ENCODE measurements at places on chromosomes 16 and 17.

DNA sequence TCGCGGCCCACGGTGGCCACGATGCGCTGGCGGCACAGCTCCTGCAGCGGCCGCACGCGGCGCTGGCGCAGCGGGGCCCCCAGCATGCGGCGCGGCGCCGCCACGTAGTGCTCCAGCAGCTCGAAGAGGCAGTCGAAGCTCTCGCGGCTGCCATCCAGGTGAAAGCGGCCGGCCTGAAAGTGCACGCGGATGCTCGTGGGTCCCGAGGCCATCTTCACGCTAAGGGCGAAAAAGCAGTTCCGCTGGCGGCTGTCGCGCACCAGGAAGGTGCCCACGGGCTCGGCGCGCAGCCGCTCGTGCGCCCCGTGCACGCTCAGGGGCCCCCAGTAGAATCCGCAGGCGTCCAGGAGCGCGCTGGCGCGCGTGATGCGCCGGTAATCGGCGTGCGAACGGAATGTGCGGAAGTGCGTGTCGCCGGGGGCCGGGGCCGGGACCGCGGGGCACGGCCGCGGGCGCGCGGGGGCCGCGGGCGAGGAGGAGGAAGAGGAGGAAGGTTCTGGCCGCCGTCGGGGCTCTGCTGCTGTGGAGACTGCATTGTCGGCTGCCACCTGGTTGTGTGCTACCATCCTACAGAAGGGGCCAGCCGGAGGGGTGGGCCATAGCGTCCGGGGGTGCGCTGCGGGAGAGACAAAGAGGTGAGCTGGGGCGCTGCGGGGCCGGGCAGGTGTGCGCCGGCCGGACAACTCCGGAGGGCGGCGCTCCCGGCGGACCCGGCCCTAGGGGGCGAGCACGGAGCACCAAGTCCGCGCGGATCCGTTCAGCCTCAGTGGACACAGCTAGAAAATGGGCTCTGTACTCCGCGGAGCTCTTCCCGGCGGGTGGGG is 879 bp downstream of the SOCS1 start:
- no peak for DNase-seq

DNA sequence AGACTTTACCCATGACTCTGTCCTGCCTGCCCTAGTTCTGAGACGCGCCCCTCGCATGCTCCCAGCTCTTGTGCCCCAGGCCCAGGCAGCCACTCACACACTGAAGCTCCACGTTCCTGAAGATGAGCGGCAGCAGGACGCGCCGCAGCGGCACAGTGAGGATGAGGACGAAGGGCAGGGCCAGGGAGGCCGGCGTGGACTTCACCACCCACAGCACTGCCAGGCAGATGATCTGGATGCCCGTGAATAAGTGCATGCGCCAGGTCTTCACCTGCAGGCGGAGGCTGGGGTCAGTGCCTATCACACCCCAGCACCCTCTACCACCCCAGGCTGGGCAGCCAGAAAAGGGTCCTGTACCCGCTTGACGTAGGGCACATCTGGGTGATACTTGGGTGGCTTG is 16.9 kb downstream of the SLC4A1 start:
- DNase-seq, result no peak

GRCh38 chr16:83974475-83974874 is 6.4 kb downstream of the NECAB2 start:
- no peak for DNase-seq

DNA sequence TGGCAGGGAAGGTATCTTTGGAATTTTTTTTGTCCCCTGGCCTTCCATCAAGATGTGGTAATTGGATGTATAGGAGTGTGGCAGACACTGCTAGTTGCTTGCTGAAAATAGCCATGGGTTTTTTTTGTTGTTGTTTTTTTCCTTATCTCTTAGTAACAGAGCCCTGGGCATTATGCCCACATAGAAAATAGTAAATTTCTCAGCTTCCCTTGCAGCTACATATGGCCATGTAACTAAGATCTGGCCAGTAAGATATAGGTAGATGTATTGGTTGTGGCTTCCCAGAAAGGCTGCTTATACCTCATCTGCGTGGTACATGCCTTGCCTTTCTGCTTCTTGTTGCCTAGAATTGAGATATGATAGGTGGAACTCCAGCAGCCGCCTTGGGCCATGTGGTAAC is 349.9 kb downstream of the CPPED1 start:
- DNase-seq, result no peak

DNA sequence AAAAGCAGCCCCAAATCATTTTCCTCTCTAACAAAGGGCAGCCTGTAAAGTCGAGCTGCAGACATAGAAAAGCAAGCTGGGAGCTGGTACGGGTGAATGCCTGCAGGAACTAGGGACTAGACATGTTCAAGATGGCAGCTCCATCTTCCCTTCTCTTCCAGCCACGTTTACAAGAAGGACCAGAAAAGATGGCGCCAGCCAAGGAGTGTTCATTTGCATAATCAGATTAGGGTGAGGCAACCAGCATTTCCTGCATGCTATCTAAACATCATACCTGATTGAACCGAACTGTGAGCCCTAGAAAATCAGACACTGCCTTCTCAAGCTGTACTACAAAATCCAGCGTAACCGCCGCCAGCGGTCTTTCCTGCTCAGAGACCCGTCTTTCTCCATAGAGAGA is 896.8 kb downstream of the CDH11 start:
- no peak for DNase-seq

DNA sequence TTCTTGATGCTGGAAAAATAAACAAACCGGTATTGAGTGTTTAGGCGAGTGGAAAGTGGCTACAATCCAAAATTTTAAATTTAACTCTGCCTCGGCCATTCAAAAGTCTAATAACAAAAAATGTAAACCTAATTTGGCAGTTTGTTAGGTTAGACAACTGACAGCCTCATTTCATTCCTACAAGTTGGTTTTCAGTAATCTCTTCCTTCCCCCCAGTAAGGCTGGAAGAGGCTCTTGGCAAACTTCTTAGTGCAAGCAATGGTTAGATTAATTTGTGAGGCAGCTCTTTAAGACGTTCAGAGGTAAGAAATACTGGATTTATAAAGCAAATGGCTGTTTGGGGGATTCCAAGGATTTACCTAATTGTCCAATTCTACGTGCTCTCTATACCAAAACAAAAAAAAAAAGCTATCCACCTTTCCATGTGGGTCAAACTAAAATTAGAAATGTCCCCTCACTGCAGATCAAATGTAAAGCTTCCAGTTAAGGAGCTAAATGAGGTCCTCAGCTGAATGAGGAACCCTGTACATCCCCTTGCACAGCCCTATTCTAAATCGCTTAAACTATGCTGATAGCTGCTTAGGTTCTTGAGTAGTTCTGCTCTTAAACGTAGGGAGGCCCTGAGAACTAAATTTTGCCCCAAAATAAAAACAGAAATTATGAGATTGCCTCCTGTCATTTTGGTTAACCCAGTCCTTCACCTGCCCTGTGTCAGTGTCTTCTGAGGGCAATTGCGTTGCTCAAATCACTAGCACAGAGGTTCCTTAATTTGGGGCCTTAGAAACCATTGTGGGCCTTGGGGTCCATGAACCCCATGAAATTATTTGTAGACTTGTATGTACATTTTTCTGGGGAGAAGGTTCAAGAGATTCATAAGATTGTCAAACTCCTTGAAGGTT is 2.9 kb downstream of the HEXIM1 start:
- DNase-seq, result no peak

DNA sequence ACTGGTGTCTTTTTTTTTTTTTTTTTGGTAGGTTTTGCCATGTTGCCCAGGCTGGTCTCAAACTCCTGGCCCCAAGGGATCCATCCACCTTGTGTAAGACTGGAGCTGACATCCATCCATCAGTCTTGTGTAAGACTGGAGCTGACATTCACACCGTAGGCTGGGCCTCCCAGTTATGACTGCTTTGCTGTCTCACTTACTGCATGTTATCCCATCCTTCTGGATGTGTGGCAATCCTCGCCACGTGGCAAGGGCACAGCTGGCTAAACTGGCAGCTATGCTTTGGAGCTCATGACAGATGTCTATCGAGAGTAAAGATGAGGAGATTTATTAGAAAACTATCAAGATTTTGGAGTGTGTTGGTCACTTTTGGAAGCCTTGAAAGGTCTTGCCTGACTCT is 115.1 kb downstream of the ABCA8 start:
- no peak for DNase-seq

- DNase-seq, result no peak
Measured at GRCh38 chr16:52993179-52993578, 59.5 kb downstream of the CHD9NB start.

GRCh38 chr17:27845264-27846041 is 45.1 kb upstream of the NOS2 start:
- no peak for DNase-seq

- no peak for DNase-seq
Measured at GRCh38 chr17:35299135-35299534, 56.3 kb downstream of the SLFN5 start.

DNA sequence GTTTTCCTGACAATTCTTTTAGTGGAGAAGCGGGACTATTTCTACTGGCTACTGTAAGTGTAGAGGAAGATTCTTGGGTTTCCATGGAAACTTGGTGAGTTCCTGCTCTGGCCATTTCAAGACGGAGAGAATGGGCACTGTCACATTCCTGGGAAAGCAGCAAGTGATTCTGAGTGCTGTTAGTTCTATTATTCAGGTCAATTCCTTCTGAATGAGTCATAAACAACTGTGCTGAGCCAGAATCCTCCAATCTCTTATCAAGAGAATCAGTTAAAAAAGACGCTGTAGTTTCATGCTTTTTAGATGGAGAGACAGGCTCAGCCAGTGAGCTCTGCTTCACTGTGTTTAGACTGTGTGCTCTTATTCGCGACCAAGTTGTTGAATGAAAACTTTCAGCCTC is 19.6 kb downstream of the AKAP10 start:
- DNase-seq, result no peak

GRCh38 chr16:27852681-27853080 is 210.8 kb downstream of the GSG1L start:
- no peak for DNase-seq

DNA sequence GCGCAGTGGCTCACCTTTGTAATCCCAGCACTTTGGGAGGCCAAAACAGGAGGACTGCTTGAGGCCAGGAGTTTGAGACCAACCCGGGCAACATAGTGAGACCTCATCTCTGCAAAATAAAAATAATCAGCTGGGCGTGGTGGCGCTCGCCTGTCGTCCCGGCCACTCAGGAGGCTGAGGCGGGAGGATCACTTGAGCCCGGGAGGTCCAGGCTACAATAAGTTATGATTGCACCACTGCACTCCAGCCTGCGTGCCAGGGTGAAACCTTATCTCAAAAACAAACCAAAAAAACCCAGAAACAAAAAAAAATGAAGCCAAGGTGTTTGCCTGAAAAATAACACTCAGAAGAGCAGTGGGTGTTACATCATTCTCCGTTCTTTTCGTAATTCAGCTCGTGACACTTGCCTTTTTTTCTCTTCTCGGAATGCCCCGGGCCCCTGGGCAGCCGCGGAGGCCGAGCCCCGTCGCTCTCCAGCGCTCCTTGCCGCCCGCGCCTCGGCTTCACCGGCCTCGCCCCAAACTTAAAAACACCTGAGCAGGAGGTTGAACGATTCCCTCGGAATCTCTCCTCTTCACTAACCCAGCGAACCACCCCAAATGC is 17.0 kb downstream of the PRCD start:
- DNase-seq, result no peak

DNA sequence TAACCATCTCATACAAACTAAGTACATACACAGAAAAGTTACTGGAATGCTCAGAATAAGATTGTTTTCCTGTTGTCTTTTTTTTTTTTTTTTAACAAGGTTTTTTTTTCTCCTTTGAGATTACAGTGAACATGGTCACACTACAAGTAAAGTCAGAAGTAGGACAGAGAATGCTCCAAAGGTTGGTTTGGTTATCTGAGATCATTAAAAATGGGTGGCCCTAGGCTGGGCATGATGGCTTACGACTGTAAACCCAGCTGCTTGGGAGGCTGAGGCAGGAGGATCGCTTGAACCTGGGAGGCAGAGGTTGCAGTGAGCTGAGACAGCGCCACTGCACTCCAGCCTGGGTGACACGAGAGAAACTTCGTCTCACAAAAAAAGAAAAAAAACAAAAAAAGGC is 6.9 kb upstream of the ST6GALNAC1 start:
- DNase-seq, result no peak

DNA sequence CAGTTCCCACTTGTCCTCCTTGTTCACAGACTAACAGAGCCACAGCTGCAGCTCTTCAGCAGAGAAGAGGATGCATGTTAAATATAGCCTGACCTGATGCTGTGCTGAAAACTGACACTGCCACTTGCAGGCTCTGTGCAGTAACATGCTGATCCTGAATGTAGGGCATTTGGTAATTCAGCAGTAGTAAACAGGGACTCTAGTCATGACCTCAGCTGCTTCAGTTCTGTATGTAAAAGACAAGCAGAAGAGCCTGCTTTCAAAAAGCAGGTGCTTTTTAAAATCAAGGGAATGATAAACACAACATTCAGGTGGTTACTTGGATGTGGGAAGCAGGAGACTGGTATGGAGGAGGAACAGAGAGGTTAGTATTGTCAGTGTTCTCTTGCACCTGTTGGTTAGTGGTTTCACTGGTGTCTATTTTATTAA is 33.8 kb downstream of the ESRP2 start:
- peak; percentile 19 for DNase-seq

- DNase-seq, result no peak
Measured at GRCh38 chr16:86575754-86576557, 2.4 kb upstream of the FOXL1 start.

- DNase-seq, result no peak
Measured at GRCh38 chr16:49597796-49598195, 224.2 kb downstream of the C16orf78 start.

DNA sequence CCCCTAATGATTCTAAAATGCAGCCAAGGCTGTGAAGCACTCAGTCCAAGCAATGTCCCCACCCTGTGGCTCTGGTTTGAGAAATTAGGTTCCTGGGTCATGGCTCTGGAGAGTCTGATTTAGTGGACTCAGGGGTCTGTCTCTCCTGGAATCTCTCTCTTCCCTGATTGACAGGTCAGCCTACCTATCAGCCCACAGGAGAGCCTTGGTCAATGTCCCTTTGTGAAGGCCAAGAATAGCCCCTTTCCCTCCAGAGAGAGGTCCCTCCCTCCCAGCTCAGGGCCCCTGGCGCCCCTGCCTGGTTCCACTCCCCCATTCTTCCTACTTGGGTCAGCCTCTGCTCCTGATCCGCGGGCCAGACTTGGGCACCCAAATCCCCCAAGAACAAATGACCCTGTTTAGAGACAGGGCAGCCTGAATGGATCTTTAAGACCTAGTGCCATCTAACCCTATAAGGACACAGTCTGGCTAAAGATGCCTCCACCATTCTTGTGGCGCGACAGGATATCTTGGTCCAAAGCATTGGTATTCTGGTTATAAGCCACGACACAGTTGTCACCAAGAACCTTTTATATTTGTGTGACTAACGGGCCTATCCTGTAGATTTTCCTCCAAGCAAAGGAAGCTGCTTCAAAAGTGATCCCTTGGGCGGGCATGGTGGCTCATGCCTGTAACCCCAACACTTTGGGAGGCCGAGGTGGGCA is 38.3 kb upstream of the PRSS54 start:
- DNase-seq, result no peak
